GM13977 (cell line): ENCODE measurements at places on chromosomes 2 and 18.

- DNase-seq = no peak
These were observed 49.9 kb downstream of the MRPL35 start for GRCh38 chr2:86249176-86249575.

DNA sequence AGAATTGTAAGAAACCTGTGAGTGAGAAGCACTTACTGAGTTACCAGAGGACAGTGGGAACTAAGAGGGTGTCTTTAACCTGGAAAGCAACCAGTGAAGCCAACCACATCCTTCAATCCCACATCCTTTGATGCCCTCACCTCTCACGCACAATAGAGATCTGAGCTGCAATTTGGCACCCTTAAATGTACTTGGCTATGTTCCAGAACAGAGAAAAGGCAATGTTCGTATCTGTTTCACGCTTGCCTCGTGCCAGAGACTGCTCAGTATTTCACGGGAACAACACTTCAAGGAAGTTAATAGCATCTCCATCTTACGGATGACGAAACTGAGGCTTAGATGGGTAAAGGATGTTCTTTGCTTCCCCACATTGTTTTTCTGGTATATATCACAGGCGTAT, 167.4 kb downstream of the DPP10 start:
- no peak for DNase-seq

DNA sequence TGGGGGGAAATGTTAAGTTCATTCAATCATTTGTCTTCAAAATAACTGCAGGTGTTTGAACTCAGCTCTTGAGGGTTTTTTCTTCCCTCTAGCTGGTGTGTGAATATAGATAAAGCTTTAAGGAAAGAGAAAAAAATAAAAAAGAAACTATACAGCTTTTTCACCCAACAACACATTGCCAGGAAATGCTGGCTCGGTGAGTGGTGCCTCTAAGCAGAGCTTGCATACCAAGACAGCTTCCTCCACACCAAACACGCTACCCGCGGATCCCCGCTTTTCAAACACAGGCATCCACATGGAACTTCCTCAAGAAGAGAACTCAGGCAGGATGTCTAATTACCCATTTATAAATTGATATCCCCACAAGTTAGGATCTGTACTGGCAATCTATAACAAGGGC, 69.8 kb upstream of the TANK start:
- DNase-seq = peak; percentile 7

GRCh38 chr2:149080971-149081370, 42.5 kb downstream of the LYPD6B start:
- DNase-seq = no peak
